CD4-positive, alpha-beta T cell treated with Interleukin-21 for 1 hour (primary cell): ENCODE measurements at places on chromosomes 6 and 20.

- DNase-seq, result no peak
These were observed 32.9 kb upstream of the FAM50B start for GRCh38 chr6:3816251-3816650.

DNA sequence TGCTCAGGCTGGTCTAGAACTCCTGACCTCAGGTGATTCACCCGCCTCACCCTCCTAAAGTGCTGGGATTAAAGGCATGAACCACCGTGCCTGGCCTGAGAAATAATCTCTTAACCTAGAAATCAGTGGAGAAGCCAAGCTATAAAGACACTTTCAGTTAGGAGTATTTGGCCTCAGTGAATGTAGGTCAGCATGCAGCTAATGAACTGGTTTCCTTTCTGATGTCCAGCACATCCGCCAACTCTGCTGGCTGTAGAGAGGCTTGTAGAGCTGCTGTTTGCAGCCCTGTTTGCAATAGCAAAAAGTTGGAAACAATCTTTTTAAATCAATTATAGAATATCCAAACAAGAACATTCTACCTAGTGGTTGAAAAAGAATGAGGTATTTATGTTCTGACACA is 42.4 kb upstream of the ELOVL5 start:
- no peak for DNase-seq

- DNase-seq, result no peak
These were observed 216.0 kb downstream of the GJA1 start for GRCh38 chr6:121651420-121651819.

DNA sequence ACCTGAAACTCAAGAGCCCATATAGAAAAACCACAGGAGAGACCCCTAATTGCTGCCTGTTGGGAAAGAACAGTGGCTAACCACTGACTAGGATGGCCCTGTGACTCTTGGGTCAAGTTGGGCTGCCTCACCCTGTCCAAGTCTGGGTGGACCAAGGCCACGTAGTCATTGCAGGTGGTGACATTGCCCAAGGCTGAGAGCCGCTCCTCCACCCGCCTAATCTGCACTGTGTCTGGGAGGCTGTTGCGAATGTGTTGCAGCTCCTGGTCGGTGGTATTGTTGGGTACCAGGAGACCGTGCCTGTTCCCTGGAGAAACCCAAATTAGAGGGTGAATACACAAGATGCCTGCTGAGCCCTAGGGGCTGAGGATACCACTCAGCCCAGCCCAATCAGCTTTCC is 2.6 kb upstream of the MMP24OS start:
- DNase-seq, result no peak

GRCh38 chr6:15495375-15495901 is 167.4 kb downstream of the DTNBP1 start:
- DNase-seq, result no peak

DNA sequence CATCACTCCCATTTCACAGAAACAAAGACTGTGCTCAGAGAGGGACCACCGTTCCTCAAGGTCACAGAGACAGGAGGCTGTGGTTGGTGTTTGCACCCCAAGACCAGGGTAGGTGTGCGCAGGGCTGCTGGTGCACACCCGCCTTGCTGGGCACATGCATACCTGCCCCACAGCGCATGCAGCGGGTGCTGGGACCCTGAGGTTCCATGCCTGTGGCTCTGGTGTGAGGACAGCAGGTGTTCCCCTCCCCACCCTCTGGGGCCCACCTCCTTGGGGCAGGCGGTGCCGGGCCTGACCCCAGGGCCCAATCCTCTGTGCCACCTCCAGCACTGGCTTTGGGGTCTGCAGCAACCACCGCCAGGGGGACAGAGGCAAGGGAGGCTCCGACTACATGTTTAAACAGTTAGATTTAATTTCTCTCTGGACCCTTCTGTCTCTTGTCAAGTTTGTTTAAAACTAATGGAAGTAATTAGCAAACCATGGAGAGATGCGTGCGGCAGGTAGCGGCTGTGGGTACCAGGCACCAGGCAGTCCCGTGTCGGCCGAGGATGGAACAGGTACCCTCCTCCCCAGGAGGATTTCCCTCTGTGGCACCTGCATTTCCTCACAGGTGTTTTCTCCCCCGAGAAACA is 327.8 kb downstream of the TAF4 start:
- DNase-seq, result no peak

GRCh38 chr20:64192406-64192805 is 28.2 kb downstream of the MYT1 start:
- no peak for DNase-seq

DNA sequence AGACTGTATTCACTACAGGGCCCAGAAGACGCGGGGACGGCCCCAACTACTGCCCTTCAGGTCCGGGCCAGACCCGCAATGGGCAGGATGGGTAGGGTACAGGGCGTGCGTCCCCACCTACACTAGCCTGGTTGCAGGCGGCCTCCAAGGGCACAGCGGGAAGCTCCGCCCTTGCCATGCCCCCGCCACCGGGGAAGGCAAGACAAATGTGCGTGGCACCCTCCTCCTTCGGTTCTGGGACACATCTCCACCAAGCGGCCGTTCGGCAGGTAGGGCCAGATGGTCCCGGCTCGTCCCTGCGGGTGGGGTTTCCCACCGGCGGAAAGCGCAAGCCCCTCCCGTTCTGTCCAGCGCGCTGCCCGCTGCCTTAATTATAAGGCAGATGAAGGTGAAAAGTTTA is 5.6 kb downstream of the NXT1 start:
- DNase-seq, result no peak

DNA sequence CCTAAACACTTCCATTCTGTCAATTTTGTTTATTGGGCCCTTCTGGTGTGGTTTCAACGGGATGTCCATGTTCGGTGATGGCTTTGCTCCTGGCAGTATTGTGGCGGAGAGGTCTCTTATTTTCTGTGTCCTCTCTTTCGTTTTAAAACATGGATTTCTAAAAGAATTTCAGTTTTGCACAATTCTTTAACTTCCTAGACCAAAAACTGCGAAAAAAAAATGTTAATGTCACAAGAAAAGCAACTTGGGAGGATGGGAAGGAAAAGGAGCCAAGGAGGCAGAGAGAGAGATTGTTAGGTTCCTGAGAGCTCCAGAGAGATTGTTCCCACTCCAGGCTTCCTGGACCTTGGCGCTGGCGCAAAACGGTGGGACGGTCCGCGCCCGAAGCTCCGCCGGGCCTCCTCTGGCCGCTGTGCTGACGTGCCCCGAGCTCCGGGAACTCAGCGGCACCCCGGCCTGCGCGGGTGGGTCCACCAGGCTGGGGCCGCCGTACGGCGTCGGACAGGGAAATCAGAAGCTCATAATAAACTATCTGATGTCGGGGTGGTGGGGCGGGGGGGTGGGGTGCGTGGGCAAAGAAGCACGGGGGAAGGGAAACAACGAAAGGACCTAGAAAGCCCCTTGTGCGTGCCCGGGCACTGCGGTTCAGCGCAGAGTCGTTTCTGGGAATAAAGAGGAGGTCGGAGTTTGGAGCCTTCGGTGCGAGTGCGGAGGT is 951 bp upstream of the OLIG3 start:
- DNase-seq, result no peak

DNA sequence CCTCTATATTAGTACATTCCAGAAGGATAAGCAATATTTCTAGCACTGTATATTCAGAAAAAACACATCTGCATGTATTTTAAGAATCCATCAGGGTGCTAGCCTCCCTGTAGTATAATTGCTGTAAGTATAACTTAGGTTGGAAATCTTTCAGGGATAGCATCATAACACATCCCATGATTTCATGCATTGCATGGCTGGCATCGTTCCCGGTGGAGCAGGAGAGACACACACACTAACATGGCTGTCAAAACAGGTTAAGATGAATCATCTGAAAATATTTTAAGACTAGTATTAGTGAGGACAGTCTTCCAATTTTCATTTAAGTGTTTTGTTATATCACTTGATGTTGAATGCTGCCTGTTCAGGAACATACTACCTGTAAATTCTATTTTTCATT is 32.1 kb upstream of the CENPW start:
- DNase-seq, result no peak

GRCh38 chr6:145112711-145113148 is 622.6 kb downstream of the EPM2A start:
- DNase-seq, result no peak

DNA sequence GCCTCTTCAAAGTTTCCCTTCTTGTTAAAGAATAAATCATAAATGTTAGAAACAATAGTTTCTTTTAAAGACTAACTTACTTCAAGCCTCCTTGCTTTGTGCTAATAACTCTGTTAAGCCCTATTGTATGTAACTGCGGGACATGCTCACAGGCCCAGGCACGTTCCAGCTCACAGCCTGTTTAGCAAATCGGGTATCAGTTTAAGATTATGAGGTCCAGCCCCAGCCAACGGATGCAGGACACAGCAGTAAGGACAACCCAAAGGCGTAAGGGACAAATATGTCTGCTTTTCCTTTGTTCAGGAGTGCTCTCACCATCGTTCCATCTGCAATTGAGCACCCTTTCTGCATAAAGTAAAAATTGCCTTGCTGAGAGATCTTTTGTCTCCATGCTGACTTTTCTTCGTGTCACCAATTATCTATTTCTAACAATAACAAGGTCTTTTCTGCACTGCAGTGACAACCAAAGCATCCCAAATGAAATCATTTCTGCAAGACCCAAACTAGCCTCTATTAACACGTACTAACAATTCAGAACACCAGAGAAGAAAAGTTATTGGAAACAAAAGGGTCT is 1.4 kb downstream of the C6orf52 start:
- DNase-seq, result no peak

DNA sequence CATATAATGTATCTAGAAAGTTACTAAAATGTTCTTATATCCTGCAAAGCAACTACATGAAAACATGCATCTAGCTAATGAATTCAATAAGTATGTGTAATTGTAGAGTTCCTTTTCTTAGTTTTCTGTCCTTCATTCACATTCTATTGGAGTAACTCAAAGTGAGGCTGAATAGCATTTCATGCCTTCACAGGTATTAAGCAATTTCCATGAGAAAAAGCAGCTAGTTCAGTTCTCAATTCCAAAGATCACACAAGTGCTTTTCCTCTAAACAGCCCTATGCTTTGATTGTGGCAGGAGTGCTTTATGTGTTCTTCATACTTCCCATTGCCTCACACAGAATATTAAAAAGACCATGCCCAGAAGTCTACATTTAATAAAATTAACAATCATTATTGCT is 274.9 kb downstream of the RFPL4B start:
- DNase-seq, result no peak

GRCh38 chr6:109447878-109448555 is 7.5 kb downstream of the SMPD2 start:
- DNase-seq, result no peak
